CD4-positive, alpha-beta T cell treated with Interleukin-1 beta for 1 hour (primary cell): ENCODE measurements at places on chromosomes 3 and 15.

DNA sequence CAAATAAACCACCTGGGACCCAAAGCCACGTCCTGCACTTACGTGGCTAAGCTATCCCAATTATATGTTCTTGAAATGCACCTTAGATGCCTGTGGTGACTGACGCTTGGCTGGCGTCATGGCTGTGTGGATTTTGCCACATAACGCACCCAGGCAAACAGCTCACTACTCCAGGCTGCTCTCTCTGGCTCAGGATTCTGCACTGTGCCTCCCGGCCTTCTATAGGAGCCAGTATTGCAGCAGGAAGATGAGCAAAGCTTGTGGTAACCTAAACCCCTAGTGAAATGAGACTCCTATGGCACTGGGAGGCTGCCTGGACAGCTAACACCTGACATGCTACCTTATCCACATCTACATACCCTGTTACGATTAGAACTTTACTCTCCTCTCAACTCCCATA is 179.3 kb downstream of the THRB start:
- DNase-seq: no peak

GRCh38 chr15:27125185-27125584 is 154.2 kb downstream of the GABRG3 start:
- DNase-seq: no peak

GRCh38 chr15:99729920-99730319 is 3.3 kb downstream of the LYSMD4 start:
- DNase-seq: no peak

GRCh38 chr15:70715840-70716485 is 47.4 kb downstream of the UACA start:
- no peak for DNase-seq

DNA sequence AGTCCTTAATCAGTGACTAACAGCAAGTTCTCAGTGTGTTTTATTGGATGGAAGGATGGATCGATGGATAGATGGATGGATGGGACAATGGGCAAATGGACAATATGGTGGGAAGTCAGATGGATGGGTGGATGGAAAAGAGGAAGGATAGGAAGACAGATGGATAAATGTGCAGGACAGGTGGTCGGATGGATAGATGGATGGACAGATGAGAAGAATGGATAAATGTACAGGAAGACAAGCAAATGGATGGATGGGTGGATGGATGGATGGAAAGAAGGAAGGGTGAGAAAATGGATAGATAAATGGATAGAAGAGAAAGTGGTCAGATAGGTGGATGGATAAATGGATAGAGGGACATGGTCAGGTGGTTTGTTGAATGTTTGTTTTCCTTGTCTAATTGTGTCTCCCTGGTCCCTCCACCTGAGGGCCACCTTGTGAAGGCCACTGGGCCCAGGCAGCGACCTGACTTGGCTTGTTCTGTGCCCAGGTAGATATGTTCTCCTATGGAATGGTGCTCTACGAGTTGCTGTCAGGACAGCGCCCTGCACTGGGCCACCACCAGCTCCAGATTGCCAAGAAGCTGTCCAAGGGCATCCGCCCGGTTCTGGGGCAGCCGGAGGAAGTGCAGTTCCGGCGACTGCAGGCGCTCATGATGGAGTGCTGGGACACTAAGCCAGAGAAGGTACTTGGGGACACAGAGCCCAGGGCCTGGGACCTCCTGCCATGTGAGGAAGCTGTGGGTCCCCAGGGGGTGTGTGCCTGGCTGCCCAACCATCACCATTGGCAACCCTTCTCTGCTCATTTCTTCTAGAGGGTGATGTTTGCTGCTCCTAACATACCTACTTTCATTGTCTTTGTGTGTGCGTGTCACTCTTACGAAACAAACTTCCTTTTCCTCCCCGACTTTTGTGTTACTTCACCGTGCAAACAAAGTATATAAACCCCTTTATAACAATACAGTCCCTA is 137.5 kb downstream of the LRRK1 start:
- no peak for DNase-seq

- DNase-seq: no peak
Measured at GRCh38 chr3:59121346-59122144, 71.7 kb upstream of the CFAP20DC start.

- no peak for DNase-seq
Measured at GRCh38 chr3:196872316-196872715, 4.6 kb downstream of the SENP5 start.

- no peak for DNase-seq
Measured at GRCh38 chr3:94064243-94064860, 1.5 kb downstream of the NSUN3 start.

DNA sequence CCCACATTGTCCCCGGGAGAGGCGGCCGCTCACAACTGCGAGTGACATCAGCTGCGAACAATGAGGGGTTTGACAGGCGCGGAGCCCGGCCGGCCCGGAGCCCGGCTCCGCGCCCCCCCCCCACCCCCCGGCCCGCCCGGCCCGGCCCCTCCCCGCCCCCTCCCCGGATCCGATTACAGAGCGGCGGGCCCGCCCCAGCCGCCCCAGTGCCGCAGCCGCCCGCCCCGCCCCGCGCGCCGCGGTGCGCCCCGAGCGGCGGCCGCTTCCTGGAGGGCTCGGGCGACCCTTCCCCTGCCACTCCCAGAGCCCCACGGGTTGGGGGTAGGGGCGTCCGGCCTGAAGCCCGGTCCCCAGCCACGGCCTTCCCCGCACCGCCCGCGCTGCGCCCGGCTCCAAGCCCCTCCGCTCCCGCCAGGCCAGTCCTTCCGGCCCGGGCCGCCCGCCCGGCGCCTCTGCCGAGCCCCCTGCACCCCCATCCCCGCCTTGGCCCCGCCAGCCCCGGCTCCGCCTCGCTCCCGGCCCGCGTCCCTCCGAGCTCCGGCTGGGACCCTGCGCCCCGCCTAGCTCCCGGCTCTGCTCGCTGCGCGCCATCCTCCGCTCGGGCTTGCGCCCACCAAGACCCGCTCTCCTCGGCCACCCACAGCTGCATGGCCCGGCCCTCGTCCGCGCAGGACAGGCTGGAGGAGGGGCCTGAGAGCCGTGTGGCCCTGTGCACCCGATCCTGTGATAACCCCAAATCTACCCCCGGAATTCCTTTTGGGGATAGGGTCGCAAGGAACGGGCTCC is at the start of gene PCBP4:
Gene PCBP4, minus strand, starts transcription at position 71 of the 786 bp plus-strand sequence. CDS start 6,214 bp downstream, outside the sequence.
- peak; percentile 7 for DNase-seq

DNA sequence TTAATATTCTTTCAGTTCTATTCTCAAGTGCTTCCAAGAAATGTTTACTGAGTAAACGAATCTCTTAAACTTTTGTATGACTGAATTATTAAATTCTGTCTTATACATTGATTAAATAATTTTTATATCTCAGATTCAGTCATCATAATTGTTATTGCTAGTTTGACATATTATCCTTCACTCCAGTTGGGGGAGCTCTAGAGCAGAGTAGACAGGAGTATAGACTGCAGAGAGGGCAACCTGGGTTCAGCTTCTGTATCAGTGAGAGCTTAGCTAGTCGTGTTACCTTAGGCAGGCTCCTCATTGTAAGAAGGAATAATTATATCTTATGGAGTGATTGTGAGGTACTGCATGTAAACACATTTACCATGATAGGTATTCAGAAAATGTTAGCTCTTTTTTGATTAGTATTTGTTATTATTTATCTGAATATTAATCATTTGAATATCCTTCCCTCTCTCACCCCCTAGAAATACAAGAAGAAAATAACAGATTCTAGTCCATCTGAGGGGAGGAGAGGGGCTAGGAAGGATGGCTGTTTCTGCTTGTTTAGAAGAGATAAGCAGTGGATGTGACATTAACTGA is 31.0 kb upstream of the ZCWPW2 start:
- peak; percentile 19 for DNase-seq

- peak; percentile 76 for DNase-seq
Measured at GRCh38 chr3:196192036-196192523, 19.1 kb downstream of the ZDHHC19 start.

GRCh38 chr3:189950258-189950657 is 170.4 kb downstream of the P3H2 start:
- DNase-seq: no peak

DNA sequence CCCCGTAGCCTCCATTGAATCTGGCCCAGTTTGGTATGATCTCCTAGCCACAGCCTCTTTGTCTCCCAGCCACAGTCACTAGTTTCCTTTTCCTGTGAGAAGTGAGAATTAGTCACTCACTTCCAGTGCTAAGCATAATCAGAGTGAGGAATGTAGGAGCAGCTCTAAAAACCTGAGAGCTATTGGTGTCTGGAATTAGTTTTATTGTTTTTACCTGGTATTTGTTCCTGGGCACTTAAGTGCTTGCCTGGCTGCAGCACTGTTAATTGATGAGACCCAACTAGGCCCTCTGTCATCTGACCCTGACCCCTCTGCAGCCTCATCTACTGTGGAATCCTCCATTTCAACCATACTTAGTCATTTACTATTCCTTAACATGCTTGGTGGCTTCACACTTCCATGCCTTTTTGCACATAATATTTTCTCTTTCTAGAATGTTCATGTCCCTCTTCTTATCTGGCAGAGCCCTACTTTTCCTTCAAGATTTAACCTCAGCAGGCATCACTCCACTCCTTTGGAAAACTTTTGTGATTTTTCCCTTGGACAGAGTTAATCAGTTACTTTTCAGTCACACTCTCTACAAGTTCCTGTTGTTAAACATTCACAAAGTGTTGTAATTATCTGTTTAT is 48.8 kb downstream of the PDE8A start:
- DNase-seq: no peak

- DNase-seq: peak; percentile 6
Measured at GRCh38 chr3:14598143-14598569, 53.4 kb upstream of the CCDC174 start.

DNA sequence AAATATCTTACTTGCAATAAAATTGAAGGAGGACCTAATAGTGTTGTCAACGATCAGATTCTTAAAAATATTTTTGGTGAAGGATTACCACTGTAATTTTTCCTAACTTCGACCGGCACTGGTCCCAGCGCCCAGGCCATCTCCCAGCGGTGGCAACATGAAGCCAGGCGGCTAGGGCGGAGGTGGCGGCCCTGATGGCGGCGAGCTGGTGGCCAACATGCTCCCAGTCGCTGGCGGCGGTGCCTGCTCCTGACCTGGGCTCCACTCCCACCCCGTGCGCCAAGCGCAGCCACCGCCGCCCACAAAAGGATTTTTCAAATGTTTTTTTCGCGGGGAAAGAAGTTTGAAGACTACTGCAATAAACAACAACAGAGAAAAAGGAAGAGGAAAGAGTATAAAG is 56.5 kb upstream of the B3GALNT1 start:
- no peak for DNase-seq

DNA sequence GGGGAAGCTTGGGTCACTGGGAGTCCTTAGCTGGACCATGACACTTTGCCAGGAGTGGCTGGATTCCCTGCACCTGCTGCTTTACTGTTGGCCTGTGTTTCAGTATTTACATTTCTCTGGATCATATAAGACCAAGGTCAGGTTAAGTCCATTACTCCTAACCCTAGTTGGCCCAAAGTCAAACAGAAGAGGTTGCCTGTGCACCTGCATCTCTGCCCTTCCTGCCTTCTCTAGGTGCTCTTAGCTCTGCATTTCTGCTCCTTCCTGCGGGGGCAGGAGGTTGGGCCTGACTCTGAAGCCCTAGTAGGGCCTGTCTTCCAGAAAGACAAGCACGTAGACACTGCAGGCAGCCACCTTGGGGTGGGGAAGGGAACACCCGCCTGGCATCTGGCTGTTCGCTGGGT is 124.3 kb downstream of the RPLP1 start:
- no peak for DNase-seq

DNA sequence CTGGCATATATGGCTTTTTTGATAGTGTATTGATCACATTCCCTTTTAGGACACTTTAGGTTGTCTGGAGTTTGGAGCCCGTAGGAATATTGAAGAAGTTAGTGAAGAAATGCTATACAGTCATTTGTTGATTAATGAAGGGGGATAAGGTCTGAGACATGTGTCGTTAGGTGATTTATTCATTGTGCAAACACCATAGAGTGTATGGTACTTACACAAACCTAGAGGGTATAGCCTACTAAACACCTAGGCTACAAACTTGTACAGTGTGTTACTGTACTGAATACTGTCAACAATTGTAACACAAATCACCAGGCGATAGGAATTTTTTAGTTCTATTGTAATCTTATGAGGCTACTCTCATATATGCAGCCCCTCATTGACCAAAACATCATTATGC is 3.3 kb downstream of the TPM1 start:
- DNase-seq: no peak

- no peak for DNase-seq
Measured at GRCh38 chr3:157284688-157285087, 124.7 kb upstream of the CCNL1 start.

DNA sequence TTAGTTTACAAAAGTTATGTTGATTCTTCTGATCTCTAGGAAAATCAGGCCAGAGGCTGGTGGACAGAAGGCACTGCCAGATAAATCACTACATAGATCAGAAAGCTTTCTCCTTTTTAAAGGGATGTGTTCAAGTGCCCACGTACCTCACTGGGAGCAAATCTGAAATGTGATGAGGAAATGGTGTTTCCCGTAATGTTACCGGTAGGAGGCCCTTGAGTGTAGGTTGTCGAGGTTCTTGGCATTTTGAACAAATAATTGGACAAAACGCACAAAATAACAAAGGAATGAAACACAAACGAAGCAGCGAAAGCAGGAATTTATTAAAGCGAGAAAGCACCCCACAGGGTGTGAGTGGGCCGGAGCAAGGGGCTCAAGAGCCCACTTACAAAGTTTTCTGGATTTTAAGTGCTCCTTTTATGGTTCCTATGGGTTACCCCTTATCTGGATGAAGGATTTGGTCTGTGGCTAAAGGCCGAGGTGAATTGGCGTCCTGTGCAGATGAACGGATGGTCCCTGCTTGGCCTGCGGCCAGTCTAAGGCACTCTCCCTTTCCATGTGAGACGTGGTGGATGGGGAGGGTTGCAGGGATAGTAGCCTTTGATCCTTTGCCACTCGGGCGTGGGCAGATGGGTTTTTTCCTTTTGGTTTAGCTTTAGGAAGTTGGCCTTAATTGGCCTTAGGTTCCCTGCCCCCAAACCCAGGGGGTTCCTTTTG is 1.0 kb downstream of the SNX1 start:
- DNase-seq: peak; percentile 11

DNA sequence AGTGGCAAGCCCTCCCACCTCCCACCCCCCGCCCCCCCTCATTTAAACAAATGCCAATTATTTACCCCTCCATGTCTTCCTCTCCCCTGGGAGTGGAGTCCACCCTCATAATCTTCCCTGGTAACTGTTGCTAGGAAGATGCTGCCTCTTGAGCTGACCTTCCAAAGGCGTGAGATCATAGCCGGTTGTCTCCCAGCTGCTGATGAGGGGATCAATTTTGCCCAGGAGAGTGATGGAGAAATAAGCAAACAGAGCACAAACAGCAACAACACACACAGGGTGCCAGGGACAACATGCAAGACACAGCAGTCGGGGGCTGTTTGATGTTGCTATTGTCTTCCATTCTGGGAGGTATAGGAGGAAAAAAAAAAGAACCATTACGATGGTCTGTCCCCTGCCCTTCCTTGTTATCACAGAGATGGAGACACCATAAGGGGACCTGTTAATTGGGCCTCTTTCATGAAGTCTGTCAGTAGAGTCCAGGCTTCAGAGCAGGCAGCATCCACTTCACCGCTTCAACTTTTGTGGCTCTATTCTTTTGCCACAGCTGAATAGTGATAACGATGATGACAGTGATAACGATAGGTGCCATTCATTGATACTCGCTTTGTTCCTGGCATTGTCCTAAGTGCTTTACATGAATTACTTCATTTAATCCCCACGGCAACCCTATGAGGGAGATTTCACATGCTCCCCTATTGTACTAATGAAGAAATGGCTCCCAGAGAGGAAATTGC is 76.9 kb upstream of the RGMA start:
- no peak for DNase-seq

GRCh38 chr15:74343797-74344127 is 23.7 kb downstream of the CYP11A1 start:
- DNase-seq: no peak

- no peak for DNase-seq
Measured at GRCh38 chr3:172279974-172280373, 168.3 kb downstream of the GHSR start.

- DNase-seq: no peak
Measured at GRCh38 chr3:54223063-54223462, 100.7 kb downstream of the CACNA2D3 start.
